NCI-H2029 (cell line): ENCODE measurements at places on chromosomes 7 and 10.

- no peak for DNase-seq
Measured at GRCh38 chr7:157335236-157335635, 1.6 kb upstream of the DNAJB6 start.

- no peak for DNase-seq
Measured at GRCh38 chr7:131147604-131148003, 180.1 kb upstream of the MKLN1 start.

DNA sequence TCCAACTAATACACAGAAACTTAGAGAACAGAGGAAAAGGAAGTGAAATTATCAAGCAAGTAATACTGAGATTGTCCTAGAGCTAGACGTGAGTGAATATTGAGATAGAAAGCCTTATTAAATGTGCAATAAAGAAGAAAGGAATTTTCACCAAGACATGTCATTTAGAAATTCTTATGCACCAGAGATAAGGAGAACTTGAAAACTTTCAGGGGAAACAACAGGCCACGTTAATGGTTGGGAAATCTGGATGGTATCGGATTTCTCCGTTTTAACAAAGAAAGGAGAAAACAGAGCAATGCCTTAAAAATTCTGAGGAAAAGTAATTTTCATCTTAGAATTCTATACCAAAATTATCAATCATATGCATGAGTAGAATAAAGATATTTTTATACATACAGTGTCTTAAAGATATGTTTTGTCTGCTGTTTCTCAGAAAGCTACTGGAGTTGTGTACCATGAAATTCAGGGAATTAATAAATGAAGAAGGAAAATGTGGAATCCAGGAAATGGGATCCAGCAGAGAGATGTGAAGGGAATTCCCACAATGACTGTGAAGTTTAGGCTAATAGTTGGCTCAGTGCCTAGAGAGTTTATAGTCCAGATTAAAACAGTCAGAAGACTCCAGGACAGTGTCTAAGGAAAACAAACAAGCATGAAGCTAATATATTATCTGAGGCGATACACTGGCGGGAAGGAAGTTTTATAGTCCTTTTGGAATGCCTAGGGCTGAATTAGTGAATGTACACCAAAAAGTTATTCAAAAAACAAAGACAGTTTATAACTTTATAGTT, 159.5 kb downstream of the PPP1R9A start:
- DNase-seq = no peak

DNA sequence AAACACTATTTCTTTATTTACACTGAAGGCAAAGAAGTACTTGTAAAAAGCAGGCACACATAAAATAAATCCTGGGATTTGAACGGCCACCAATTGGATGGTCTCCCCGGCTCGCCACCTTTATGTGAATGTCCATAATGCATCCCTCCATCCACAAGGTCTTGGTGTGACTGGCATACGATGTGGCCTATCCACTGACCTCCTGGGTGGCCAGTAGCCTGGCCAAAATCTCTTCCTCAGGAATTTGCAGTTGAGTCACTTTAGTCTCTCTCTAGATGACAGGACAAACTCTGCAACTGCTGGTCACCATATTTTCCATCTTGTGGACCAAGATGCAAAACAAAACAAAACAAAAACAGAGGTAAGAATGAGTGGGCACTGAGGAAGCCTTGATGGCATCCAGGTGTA, 39.1 kb downstream of the CDK1 start:
- DNase-seq = no peak

GRCh38 chr10:6669269-6669859, 89.3 kb upstream of the PRKCQ start:
- DNase-seq = no peak

- no peak for DNase-seq
Measured at GRCh38 chr7:30843741-30844482, 67.7 kb upstream of the AQP1 start.

DNA sequence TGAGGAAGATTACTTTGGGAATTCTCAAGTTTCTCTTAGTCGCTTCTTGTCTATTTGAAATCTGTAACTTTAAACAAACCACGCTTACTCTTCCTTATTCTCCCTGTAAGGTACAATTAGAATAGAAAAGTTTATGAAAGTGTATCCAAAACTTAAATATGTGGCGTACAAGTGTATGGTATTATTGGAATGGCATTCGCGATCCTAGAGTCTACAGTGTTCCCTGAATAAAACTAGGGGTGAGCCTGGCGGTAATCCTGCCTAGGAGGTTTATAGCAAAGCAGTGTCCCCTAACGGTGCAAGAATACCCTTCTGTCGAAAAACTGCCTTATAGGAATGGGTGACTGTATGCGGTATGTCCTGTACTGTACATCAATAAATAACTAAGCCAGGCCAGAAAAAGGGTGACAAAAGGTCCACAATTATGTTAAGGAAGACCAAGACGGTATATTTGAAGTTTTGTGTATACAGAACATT, 1.2 kb downstream of the TASOR2 start:
- no peak for DNase-seq

DNA sequence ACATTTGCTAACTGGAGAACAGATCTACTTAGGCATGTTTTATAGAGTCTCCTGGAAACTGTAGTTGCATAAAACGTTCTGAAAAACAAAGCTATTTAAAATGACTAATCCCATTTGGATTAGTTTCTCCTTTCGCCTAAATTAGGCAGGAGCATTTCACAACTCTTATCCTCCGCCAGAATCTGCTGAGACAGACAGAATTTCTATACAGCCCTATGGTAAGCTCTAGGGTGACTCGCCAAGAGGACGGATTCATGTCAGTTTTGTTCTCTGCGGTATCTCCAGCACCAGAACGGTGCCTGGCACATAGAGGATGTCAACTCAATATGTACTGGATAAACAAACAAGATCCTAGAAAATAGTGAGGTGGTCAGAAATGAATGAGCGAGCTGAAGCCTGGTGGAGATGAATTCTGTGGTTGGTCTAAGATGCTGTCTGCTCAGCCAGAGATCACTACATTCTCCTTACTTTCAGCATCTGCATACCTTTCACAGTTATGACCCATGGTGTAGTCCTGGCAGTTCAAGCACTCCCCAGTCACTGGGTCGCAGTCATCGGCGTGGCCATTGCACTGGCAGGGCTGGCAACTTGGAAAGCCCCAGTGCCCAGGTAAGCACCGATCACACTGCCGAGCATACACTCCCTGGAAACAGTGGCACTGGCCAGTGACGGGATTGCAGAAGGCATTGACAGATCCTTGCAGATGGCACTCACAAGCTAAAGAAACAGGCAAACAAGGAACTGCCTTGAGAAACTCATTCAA, 44.0 kb downstream of the LAMB1 start:
- no peak for DNase-seq

- no peak for DNase-seq
Measured at GRCh38 chr7:40843338-40843985, 708.7 kb downstream of the SUGCT start.

DNA sequence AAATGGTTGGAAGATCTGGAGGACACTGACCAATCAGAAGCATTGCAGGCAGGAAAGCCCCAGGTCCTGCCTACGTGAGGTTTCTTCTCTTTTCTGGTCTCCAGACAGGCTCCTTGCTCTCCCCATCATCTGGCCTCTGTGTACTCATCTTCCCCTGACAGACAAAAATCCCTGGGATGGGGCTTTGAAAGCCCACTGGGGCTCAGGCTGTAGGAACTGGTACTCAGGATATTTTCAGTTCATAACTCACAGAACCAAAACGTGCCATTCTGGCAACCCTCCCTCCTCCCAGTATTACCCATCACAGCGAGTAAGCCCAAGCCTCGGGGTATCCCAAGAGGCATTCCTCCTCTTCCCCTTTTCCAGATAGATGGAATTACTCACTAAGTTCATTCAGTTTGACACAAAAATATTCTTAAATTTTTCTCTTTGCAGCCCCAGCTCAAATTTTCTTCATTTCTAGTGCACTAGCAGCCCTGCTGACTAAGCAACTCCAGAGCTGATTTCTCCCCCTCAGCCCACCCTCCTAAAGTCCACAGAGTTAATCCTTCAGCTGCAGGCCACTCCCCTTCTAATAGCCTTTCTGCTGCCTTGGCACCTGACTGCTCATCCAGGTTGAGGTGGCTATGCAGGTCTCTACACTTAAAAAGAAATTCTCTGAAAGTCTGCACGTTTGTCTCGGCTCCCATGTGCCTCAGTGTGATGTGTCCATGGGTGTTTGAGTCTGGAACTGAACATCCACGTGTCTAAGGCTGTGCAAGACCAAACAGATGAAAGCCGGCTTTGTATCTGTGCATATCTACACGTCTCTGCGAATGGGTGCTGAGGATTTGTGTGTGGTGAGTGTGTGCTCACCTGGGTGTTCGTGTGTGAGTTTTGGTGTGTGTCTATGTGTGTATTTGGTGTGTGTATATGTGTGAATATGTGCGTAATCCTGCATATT, 331.4 kb downstream of the CCSER2 start:
- DNase-seq = no peak

DNA sequence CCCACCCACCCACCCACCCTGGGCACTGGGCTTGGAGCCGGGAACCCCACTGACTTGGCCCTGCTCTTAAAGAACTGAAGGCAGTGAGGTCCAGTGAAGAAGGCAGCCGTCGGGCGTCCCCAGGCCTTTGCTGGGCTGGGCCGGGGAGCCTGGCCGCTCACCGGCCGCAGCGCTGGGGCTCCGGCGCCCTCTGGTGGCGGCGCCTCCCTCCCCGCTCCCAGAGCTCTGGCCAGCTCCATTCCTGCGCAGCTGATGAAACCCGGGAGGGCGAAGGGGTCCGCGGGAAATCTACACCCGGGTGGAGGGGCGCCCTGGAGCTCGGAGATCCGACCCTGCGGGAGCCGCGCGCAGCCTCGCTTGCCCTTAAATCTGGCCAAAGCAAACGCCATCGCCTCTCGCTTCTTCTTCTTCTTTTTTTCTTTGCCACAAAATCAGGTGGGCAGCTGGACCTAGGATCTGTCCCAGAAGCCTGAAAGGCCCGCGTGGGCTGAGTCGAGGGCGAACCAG, 1.7 kb upstream of the CXCL12 start:
- no peak for DNase-seq

DNA sequence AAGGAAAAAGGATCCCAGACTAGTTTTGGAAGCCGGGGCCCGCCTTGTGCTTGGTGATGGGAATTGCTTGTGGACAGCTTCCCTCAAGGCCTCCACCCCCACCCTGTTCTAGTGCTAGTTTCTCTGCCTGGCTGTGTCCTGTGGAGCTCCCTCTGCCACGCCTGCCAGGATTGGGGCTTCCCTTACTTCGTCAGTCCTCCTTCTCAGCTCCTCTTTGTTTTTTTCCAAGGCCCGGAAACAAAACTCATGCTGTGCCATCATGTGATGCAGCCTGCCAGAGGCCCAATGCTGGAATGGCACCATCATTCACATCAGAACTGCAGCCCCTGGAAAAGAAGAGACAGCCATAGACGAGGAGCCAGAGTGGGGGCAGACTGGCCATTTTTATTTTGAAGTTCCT, 11.2 kb downstream of the YKT6 start:
- DNase-seq = no peak

GRCh38 chr10:110613996-110614495, 30.1 kb upstream of the RBM20 start:
- DNase-seq = no peak

DNA sequence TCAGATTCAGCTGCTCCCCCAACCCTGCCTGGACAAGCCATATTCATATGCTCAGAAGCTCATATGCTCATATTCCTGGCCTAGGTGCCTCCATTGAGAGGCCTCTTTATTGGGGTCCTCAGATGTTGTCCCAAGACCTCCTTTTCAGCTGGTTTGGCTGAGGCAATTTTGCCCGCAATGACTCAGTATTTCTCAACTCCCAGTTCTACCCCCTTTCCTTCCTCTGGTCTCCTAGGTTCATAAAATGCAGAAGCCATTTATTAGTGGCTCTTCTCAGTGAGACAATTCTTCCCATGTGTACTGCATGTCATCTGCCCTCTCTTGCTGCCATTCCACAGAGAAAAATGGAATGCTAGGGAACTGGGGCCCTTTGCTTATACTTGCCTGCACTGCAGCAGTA, 110.7 kb downstream of the INHBA start:
- DNase-seq = no peak

- DNase-seq = no peak
Measured at GRCh38 chr10:49458869-49459268, 63.0 kb upstream of the DRGX start.

- DNase-seq = no peak
Measured at GRCh38 chr10:78412605-78413004, 378.9 kb downstream of the RPS24 start.

GRCh38 chr7:16062269-16062668, 359.1 kb downstream of the CRPPA start:
- DNase-seq = peak; percentile 63

DNA sequence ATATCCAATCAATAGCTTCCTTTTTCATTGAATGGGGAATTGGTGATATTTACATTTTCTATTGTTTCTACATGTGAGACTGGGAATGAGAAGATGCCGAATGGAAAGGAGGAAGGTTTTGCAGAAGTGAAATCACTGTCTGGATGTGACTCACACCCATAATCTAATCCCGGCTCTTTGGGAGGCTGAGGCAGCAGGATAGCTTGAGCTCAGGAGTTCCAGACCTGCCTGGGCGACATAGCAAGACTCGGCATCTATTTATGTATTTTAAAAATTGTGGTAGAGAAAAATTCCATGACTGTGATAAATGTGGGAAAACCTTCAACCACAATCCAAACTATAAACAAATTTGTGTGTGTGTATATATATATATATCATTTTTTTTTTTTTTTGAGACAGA, 10.9 kb upstream of the FIS1 start:
- no peak for DNase-seq

DNA sequence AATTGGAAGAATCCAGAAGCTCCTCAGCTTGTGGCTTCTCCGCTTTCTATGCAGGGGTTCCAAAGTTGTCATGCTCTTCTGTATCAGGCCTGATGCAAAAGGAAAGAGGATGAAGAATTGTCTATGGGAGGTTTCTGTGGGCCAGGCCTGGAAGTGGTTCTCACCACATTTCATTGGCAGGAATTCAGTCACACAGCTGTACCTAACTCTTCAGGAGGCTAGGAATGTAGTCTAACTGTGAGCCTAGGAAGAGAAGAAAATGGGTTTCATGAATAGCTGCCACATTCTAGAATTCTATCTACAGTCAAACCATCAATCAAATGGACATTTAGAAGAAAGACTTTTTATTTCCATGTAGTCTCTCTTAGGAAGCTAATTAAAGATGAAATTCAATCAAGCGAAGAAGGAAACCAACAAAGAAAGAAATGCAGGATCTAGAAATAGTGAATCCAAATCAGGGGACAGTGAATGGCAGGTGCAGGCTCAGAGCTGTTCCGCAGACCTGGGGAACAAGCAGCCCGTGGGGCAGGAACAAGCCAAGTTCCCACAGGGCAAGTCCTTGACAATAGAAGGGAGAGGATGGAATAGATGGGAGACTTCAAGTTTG, 25.4 kb upstream of the USP6NL start:
- no peak for DNase-seq
